HFFc6 (cell line): ENCODE measurements at places on chromosomes 7 and 10.
A peak's percentile ranks its signal among the peaks of the same experiment; 100 is the strongest.

DNA sequence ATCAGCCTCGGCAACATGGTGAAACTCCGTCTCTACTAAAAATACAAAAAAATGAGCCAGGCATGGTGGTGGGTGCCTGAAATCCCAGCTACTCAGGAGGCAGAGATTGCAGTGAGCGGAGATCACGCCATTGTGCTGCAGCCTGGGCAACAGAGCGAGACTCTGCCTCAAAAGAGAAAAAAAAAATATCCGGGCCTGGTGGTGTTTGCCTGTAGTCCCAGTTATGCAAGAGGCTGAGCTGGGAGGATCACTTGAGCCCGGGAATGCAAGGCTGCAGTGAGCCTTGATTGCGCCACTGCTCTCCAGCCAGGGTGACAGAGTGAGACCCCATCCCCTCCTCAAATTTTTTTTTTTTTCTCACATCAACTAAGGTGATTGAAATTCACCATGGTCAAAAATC lies 42.8 kb downstream of the CDC123 start:
- DNase-seq = no peak

- DNase-seq = no peak
Observed at GRCh38 chr7:155299535-155300202, 2.0 kb downstream of the INSIG1 start.

DNA sequence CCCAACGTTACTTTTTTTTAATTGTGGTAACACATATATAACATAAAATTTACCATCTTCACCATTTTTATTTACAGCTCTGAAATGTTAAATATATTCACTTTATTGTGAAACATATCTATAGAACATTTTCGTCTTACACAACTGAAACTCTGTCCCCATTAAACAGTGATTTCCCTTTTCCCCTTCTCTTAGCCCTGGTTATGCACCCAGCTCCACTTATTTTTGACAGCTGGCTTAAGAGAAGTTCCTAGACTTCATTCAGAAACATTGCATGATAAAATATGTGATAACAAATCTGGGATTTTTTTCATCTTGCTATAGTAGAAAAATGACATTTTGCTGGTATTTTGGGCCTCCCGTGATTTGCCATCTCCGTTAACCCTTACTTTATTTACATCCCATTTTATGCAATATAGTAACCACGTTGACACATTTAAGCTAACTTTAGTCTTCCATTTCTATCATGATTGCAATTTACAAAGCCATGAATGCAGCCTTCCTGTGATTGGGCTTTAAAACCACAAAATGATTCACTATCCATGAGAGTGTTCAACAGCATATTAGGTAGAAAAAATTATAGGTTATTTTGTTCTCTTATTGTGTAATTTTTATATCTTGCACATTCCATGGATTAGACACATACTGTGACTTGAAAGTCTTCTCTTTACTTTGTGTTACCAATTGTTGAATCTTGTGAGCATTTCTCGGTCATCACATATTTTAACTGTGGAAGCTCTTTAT lies 139.6 kb downstream of the SND1 start:
- DNase-seq = peak; percentile 49

DNA sequence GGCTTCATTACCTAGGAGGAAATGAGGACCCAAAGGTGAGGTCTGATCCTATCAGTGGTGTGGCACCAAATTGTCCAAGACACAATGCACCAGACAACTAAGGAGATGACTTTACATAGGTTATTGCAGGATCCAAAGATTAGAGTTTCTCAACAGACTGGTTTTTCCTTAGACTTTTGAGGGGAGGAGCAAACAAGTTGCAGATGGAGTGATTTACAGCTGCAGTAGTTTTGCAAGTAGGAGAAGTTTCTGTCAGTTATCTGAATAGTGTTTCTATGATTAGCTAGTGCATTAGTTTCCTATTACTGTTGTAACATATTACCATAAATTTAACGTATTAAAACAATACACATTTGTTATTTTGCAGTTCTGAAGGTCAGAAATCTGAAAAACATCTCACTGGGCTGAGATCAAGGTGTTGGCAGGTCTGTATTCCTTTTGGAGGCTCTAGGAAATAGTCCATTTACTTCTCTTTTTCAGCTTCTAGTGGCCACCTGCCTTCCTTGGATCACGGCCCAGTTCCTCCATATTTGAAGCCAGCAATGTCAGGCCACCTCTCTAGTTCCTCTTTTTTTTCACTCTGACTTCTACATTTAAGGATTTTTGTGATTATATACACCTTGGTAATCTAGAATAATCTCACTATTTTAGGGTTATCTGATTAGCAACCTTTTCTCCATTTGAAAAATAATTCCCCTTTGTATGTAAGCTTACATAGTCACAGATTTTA lies 994.9 kb downstream of the REEP3 start:
- DNase-seq = no peak

GRCh38 chr7:56092789-56093531 lies at the start of gene PHKG1:
Gene PHKG1 (minus strand): TSS chr7:56092952. CDS start chr7:56088941, 4,011 bp downstream.
- peak; percentile 84 for DNase-seq

GRCh38 chr7:105268511-105269392 lies 120.0 kb downstream of the SRPK2 start:
- peak; percentile 59 for DNase-seq

DNA sequence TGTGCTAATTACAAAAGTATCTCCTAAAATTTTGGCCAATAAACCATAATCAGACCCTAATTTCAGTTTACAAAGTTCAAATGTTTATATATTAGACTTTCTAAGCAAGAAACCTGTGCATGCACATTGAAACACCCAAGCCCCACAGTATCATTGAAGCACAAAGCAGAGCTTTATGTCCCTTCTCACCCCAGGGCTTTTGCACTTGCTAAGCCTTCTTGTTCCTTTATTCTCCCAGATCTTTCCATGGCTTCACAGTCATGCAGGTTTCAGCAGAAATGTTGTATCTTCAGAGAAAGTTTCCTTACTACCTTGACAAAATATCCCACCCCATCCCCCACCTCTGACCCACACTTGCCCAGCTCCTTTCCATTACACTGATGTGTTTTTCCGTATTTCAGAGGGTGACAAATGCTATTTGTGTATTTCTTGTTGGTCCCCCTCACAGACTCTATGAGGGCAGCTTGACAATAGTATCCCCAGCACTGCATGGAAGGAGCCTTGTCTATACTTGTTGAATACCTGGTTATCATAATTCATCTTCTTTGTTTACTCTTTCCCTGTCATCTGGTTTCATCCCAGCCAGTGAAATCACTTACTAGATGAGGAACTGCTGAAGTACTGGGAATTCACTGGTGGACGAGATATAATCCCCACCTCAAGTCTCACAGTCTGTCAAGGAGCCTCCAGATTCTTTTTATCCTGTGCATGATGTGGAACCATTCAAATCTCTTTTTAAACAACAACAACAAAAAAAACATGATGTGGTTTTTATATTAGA lies 24.0 kb upstream of the PCGF5 start:
- DNase-seq = no peak

GRCh38 chr7:67637023-67637358 lies 640.4 kb downstream of the TYW1 start:
- DNase-seq = no peak

DNA sequence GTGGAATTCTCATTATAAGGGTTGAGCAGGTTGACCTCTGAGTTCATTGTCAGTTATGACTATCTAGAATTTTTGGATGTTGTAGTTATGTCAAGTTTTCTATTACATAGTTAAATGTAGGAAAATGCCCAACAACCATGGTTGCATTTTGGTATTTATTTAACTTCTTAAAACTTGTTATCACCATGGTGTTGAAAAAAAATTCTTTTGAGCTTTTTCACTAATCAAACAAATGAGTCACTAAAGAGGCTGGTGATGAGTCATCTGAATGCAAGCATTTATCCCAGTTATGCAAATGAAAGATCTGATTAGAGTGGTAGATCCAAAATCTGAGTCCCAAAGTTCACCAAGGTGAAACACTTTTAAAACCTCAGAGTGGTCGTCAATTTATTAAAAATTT lies 624.7 kb upstream of the IGFBP3 start:
- peak; percentile 73 for DNase-seq

- DNase-seq = no peak
Observed at GRCh38 chr7:12493407-12493806, 77.1 kb upstream of the SCIN start.

DNA sequence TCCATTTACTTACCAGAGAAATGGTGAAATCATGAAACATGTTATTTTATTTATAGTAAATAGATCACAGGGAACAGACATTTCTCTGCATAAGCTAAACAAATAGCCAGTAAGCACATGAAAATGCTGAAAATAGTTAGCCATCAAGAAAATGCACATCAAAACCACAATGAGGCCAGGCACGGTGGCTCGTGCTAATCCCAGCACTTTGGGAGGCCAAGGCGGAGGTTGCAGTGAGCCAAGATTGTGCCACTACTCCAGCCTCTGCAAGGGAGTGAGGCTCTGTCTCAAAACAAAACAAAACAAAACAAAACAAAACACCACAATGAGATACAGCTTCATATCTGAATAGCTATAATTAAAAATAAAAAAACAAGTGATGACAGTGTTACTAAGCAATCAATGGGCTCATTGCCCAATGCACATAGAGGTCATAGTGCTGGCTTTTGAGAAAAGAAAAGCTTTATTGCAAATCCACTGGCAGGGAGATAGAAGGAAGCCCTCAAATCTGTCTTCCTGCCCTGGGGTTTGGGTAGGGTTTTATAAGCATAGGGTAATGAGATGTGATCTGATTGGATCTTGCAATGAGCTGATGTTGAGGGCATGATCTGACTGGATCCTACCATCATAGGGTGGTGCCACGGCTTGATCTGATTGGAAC lies 16.2 kb downstream of the CSTF2T start:
- DNase-seq = peak; percentile 29

DNA sequence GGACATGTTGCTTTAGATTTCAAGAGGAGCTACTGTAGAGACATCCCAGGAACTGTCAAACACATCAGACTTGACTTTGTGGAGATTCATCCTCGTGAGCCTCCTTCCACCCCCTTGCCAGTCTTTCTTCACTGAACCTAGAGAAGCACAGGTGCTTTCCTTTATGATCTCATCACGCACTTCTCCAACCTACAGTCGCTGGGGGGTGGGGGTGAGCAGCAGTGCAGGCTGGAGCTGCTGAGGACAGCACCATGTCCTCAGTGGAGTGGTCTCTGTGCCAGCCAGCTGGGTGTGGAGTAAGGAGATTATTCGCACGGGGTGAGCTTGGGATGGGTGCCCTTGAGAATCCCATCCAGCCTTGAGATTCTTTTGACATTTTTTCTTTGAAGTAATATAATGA lies 88.1 kb downstream of the VOPP1 start:
- no peak for DNase-seq

- peak; percentile 60 for DNase-seq
Observed at GRCh38 chr10:60817398-60817805, 39.1 kb downstream of the CDK1 start.

DNA sequence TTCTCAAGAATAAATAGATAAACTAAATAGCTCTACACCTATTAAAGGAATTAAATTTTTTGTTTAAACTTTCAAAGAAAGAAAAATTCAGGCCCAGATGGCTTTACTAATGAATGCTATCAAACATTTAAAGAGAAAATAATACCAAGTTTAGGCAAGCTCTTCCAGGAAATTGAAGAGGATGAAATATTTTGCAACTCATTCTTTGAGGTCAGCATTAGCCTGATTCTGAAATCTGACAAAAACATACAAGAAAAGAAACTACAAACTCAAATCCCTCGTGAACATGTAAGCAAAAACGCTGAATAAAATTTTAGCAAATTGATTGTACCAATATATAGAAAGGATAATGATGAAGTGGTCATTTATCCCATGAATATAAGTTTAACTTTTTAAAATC lies 93.4 kb downstream of the RTKN2 start:
- DNase-seq = no peak

- no peak for DNase-seq
Observed at GRCh38 chr10:1687190-1687589, 50.1 kb downstream of the ADARB2 start.

DNA sequence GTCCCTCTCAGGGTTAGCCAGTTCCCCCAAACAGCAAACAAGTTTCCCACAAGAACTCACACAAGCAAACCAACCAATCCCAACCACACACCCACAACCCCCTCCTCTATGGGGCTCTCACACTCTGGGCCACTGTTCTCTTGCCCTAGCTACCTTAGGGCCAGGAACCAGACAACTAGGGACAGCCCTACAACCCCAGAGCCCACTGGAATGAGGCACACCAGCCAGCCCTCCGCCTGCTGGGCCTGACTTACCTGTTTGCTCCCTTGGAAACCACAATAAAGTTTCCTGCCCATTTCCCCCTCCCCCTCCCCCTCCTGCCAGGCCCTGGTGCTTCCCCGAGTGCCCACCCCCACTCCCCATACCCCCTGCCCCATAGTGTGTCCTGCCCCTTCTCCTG lies 132.6 kb downstream of the WDR11 start:
- DNase-seq = no peak

DNA sequence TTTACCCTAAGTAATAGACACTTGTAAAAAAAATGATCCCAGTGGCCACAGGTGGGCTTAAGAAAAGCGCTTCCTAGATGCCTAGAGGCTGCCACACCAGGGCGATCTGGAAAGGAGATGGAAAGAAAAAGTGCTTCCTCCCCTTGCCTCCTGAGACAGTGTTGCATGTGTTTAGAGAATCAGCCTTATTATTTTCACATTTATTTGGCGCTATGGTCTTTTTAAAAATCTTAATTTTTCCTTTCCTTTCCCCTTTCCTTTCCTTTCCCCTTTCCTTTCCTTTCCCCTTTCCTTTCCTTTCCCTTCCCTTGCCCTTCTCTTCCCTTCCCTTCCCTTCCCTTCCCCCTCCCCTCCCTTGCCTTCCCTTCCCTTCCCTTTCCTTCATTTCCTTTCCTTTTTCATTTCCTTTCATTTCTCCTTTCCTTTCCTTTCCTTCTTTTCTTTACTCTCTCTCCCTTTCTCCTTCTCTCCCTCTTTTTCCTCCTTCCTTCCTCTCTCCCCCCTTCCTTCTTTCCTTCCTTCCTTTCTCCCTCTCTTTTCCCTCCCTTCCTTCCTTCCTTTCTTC lies 7.1 kb upstream of the MKX start:
- DNase-seq = no peak

GRCh38 chr7:20317413-20317812 lies 13.3 kb upstream of the ITGB8 start:
- DNase-seq = no peak

DNA sequence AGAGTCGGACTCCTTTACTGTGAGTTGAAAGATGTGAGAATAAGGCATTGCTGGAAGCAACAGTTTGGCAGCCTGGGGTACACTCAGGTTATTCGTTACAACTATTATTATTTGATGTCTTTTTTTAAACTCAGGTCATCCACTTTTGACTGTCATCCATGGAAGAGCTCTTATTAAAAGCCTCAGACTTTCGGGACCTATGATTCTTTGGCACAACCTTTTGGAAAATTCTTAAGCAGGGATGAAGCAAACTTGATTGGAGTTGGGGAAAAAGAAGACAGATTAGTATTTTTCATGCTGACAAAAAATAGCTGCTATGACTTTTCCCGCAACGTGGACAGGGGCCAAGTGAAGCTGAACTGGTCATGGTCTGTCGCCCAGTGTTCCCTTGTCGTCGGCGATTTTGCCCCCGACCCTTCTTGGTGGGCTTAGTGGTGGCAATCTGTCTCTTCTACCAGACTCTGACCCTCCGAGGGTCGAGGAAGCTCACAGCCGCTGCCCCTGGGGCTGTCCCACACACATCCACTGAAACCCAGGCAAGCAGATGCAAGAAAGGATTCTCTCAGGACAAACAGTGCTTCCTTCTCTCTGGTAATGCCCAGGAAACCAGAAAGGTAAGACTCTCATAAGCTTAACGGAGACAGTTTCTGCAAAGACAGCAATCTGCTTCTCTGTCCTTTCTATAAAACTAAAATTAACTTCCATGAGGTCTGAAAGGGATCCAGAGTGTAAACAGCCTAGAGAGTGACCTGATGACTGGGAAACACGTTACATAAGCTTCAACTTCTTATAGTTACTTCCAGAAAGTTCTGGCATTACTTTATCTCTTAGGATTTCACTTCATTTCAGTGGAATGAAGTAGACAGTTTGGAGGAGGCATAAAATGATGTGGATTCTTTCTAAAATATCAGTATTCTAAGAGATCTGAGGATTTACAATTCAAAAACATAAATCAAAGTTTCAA lies 1.0 kb downstream of the CPED1 start:
- DNase-seq = no peak
